NCI-H460 (cell line): ENCODE measurements at places on chromosomes 12 and 14.

GRCh38 chr14:102469261-102469660 is 40.3 kb downstream of the ANKRD9 start:
- DNase-seq = no peak

DNA sequence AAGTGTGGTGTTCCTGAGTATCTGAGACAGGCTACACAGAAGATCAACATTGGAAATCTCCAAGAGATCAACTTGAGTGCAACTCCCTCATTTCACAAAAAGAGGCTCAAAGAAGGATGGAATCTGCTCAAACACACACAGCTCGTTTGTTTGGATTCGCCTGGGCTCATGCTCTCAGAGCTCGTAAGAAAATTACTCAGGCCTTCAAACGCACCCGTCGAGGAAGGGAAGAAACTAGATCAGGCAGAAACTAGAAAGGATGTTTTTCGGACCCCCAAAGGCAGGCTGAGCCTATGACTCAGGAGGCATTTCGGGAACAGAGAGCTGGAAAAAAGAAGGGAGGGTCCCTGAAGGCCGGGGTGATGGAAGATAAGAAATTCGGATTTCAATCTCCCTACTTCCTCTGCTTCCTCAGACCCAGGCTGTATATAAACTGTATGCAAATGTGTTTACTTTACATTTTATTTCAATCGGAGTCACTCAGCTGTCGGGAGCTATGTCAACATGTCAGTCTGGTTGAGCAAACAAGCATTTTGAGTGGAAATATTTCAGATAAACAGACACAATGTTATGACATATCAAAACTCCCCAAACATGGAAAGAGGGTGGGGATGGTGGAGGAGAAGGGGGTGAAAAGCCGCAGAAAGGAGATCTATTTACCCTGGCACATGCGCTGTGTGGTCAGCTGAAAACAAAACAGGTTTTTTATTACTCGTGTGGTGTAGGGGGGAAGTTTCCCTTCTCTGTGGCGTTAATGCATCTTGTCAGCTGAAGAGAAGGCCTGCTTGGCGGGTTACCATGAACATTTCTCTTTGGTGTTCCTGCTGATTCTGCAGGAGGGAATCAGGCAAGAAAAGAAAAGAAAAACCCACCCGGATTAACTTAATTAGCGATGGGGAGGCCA is 129.1 kb upstream of the TBX3 start:
- no peak for DNase-seq

DNA sequence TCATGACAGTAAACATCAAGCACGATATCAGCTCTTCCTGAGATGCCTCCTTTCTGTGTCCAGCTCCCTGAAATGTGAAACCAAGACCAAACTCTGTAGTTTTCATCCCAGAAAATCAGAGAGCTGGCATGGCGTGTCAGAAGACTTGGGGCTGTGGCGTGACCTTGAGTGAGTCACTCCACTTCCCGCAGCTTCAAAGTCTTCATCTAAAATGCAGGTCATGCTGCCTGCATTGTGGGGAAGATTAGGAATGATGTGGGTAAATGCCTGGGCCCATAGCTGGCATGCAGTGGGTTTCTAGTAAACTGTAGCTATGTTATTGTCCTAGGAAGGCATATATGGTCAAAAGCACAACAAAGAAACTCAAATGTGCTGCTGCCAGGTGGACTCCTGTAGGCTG is 28.8 kb downstream of the OAS2 start:
- DNase-seq = no peak

DNA sequence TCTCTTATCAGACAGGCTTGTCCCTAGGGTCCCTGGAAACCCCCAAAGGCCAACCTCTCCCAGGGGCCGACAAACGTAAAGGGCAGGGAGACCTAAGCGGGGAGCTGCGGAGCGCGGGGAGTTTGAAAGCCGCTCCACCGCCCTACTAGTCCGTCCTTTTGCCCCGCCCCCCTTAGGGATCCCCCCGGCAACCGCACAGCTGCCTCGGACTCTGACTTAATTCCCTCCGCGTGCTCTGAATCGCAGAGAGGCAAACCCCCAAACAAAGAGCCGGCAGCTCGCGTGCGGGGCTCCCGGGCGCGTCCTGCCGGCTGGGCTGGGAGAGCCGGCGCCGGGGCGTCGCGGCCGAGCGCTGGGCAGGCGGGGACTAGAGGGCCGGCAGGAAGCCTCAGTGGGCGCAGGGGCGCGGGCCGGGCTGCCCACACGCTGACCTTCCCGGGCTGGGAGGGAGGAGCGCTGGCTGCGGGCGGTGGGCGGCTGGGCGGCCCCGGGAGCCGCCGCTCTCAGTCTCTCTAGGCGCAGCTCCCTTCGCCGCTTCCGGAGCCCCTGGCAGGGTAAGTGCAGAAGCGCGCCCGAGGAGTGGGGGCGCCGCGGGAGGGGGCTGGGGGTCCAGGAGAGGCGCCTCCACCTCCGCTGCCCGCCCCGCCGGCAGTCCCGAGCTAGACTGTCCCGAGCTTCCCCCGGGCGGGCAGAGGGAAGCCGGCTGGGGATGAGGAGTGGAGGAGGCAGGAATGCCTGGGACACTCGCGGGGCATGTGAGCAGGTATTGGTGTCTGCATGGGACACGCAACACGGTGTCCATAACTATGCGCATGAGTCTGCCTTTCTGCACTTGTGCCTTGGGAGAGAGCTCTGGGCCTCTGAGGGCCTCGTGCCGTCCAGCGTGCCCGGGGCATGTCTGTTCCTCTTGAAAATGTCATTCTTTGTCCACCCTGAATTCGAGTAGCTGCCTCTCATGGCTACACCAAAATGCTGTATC is at the start of gene TSPAN11:
TSPAN11 (plus strand) TSS at position 506 of the 979 bp plus-strand sequence. CDS start 27,244 bp downstream, outside the sequence.
- DNase-seq = no peak

DNA sequence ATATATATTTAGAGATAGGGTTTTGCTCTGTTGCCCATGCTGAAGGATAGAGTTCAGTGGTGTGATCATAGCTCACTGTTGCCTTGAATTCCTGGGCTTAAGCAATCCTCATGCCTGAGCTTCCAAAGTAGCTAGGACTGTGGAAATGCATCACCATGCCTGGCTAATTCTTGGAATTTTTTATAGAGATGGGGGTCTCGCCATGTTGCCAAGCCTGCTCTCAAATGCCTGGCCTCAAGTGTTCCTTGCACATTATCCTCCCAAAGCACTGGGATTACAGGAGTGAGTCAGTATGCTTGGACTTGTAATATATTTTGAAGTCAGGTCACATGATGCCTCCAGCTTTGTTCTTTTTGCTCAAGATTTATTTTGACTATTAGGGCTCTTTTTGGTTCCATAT is 178.0 kb downstream of the RPAP3 start:
- DNase-seq = no peak

DNA sequence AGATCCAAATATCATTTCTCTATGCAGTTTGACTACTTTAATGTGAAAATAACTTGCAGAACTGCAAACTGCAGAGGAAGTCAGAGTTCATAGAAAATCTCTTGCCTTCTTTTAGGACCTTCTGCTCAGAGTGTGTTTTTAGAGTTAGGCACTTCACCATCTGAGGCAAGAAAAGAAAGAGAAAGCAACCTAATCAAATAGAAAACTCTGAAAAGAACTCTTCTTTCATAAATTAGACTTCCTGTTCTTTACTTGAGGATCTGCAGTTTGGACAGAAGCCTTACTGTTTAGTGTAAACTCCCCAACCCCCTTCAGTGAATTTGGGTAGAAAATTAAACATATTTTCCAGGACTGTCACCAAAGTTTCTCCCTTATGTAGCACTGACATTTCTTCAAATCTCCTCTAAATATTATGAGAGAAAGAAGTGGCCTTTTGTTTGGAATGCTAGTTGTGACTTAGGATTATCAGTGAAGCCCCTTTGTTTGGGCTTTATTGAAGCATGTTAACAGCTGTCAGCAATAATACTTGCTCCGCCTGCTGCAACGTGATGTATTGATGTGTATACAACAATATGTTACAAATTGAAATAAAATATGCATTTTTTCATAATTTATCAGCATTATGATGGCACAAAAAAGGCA is 99.5 kb downstream of the PDZRN4 start:
- DNase-seq = no peak

DNA sequence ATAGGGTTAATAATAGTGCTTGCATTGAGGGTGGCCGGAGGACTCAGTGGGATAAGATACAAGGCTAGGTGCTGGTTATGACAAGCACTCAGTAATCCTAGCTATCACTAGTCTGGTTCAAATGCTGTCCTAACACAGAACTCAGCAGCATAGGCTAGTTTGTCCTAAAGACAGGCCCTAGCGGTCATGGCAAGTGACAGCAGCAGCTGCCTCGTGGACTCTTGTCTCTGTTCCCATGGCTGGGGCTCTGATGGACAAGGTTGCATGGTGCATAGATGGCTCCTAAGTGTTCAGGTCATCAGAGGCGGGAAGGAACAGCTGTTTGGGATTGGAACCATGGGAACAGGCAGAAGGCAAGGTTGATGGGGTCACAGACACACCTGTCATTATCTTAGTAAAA is 42.4 kb upstream of the IGF1 start:
- no peak for DNase-seq

- DNase-seq = no peak
Measured at GRCh38 chr14:104372390-104373054, 207.0 kb upstream of the C14orf180 start.

GRCh38 chr14:93019970-93020369 is 95.8 kb downstream of the ITPK1 start:
- DNase-seq = no peak

- DNase-seq = peak; percentile 90
Measured at GRCh38 chr14:104078031-104078455, 7.5 kb upstream of the ASPG start.
